Body of pancreas (tissue), 4 donors: ENCODE measurements at places on chromosomes 7 and 10.
A peak's percentile ranks its signal among the peaks of the same experiment; 100 is the strongest.

GRCh38 chr7:68176974-68177373, 1180.3 kb downstream of the TYW1 start:
- peak; percentile 61 for DNase-seq

GRCh38 chr10:96687317-96688012, 32.8 kb downstream of the PIK3AP1 start:
- DNase-seq = no peak

DNA sequence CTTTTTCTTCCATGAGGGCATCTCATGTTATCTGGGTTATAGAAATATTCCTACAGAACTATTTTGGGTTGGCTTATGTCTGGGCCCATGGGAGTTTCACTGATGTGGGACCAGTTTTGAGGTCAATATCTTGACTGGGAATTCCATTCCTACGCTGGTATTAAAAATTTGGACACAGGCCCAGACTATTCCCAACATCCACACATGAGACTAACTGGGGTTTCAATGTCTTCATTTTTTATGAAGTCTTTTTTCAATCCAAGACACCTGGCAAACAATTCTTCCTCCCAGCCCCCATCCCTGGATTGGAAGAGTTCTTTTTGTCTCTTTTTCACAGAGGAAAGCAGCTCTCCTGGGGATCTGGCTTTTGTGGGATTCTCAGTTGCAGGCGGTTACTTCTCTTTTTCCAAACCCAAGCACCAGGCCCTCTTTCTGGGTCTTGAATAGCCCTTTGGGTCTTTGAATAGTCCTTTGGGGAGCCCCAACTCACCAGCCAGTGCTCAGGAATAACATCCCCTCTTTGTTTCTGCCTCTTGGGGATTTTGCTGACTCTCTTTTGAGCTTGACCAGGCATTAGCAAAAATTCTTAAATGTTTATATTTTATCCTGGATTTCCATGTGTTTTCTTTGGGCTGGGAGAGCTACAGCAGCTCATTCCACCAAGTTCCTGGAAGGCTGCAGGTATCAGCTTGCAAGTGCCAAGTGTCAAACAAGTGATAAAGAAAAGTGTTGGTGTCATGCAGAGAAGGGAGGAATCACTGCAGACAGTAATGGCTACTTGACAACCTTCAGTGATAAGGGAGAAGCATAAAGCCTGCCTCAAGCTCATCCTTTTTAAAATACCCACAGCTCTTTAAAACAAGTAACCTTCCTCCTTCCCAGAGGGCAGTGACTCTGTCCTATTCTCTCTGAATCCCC, 234.3 kb downstream of the ADAM12 start:
- no peak for DNase-seq

DNA sequence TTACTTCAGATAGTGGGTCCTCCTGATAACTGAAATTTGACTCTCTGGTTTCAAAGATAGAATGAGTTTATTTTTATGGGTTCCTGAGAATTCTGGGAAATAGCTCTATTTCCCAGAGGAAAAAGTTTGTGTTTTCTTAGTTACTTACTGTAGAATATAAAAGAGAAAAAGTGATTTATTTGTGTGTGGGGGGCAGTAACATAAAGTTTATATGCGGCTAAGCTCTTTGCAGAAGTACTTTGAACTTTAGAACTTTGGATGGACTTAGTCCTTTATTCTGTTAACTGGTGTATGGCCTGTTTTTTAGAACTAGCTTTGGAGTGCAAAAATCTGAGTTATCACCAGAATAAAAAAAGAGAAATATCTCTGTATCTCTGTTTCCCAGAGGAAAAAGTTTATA, 157.1 kb downstream of the BBS9 start:
- no peak for DNase-seq

GRCh38 chr7:153943861-153944260, 108.3 kb upstream of the DPP6 start:
- no peak for DNase-seq

DNA sequence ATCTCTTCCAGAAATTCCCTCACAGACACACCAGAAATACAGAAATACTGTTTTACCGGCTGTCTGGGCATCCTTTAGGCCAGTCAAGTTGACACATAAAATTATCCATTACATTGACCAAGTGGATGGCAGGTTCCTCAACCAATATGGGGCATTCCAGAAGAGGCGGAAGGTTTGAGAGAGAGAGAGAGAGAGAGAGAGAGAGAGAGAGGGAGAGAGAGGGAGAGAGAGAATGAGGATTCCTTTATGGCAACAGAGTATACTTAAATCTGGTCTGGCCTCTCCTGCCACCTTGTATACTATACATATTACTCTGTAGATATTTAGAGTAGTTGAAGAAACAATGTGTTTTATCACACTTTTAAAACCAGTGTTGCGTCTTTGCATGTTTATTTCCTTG, 214.1 kb downstream of the CAMK1D start:
- no peak for DNase-seq
